ENCODE measurements at places on chromosomes 3 and 15. TPM values are rescaled to one million over a fixed set of nuclear protein-coding genes. Genes with fewer than 3 reads are reported as not detected.

The NME9 gene
- not detected for total RNA-seq

The OXTR gene
- total RNA-seq, result 0.06 TPM

The SLC28A2 gene
- total RNA-seq, result not detected

The PTX3 gene
- total RNA-seq, result 618 TPM

The KLHL40 gene
- not detected for total RNA-seq

The KCNH8 gene
- not detected for total RNA-seq

The PDHB gene
- 55.2 TPM for total RNA-seq

The SMCO1 gene
- not detected for total RNA-seq

The ISG20 gene
- 16.2 TPM for total RNA-seq

The GOLGA8N gene
- total RNA-seq, result 6.9 TPM

The TM4SF18 gene
- 12.3 TPM for total RNA-seq

The PTH1R gene
- total RNA-seq, result 16.3 TPM

The AGBL1 gene
- not detected for total RNA-seq

DNA sequence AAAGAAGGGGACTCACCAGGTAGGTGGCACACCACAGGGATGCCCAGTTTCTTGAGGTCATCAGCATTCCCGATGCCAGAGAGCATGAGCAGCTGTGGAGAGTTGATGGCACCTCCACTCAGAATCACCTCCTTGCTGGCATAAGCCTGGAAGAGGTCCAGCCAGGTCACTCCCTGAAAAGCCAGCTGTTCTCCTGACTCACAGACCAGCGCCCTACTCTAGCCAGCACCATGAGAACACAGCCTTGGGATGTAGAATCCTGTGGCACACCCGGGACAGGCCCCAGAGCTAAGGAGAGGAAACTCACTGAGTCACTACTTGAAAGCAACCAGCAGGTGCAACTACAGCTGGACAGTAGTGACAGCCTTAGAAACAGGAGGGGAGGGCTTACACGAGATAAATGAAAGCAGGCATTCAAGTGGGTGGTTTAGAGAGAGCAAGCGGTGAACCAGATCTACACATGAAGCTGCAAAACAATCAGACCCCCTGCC, 24.5 kb downstream of the CHDH start:
- DNase-seq, result no peak

DNA sequence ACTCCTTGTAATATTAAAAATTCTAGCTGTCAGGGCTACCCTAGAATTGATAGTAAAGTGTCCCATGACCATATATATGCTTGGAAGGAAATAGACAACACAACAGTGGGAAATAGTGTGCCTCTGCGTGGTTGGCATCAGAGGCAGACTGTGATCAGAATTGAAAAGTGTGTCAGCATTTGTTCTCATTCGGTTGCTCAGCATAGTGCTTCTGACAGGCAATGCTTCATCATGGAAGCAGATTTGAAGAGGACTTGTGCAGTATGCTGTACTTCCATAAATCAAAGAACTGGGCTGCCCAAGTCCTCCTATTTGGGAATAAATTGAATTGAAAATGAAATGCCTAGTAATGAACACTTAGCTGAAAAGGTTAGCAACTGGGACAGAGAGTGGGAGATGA, 435.7 kb downstream of the DIPK2A start:
- no peak for DNase-seq

GRCh38 chr3:111352585-111352984, 189.4 kb upstream of the CD96 start:
- DNase-seq, result no peak

DNA sequence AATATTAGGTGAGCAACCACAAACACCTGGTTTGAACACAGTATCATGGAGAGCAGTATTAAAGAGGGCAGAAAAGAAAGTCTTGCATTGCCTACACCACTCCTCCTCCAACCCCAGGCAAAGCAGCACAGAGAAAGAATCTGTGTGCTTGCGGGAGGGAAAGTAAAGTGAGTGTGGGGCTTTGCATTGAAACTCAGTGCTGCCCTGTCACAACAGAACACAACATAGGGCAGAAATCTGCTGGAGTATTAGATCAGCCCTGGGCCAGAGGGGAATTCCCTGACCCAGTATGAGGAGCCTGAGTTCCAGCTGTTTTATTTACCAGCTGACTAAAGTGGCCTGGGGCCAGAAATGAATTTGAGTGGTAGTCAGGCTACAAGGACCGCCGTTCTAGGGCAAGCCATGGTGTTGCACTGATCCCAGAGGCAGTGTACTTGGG, 75.5 kb downstream of the SPATA16 start:
- no peak for DNase-seq

GRCh38 chr3:149579161-149579560, 78.7 kb downstream of the WWTR1 start:
- DNase-seq, result no peak

- no peak for DNase-seq
These were observed 2.2 kb downstream of the SECISBP2L start for GRCh38 chr15:49044002-49044401.

DNA sequence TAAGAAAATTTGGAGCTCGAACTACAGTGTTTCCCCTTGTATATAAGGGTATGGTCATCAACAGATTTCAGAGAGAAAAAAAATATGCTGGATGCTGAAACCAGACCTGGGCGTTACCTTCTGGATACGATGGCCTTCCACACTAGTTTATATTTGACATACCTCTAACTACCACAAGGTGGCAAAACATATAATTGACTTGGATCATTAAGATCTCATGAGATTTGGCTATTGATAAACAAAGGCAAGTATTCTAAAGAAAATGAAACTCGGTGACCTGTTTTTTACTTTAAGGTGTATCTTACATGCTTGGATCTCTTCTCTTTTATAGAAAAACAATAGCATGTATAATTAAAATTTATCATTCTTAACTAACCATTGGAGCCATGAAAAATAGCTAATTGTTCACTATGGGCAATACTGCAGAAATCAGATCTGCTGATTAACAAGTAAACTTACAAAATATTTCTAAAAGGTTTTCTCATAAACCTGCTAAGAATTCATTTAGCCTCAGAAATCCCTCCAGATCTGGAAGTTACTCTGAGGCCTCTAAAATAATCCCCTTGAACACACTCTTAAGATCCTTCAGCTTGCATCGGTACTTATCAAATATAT, 300.6 kb upstream of the KCNH8 start:
- no peak for DNase-seq

GRCh38 chr3:110199588-110199943, 862.2 kb upstream of the DPPA4 start:
- no peak for DNase-seq

GRCh38 chr3:123883111-123883510, 1.0 kb downstream of the MYLK start:
- no peak for DNase-seq

- no peak for DNase-seq
These were observed 885.1 kb downstream of the ZPLD1 start for GRCh38 chr3:103319912-103320311.

DNA sequence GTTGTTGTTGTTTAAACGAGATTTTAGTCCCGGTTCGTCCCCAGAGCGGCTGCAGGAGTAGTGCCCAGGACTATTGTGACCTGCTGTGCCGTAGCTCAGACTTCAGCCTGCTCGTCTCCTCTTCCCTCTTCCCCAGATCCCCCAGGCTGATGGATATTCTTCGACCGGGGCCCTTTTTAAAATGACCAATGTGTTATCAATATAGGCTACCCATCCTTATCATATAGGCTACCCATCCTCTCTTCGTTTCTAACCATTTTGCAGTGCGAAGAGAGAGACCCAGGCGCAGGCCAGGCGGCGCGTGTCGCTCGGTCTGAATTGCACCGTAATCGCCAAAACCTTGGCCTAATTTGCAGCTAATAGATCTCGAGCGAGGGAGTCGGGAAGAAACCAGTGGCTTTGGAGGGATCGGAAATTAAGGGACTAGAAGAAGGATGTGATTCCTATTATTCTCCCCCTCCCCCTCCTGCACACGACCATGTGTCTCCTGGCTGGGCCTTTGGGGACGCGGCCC, 23.0 kb downstream of the NR2F2 start:
- no peak for DNase-seq

DNA sequence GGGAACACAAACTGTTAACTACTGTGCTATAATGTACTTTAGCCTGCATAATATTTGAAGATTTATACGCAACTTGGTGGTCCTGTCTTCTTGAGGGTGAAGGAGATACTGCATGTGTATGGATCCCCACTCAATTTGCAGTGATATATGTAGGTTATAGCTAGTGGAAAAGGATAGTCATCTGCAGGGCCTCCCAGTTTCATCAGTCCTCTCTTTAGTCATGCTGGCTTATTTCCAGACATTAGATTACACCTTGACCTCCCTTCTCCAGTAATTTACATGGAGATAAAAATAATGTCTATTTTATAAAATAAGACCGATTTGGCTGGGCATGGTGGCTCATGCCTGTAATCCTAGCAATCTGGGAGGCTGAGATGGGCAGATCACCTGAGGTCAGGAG, 3.7 kb downstream of the NR1D2 start:
- DNase-seq, result no peak

GRCh38 chr3:159992589-159992988, 4.0 kb downstream of the IL12A start:
- DNase-seq, result no peak

- no peak for DNase-seq
These were observed 8.5 kb downstream of the CDCP1 start for GRCh38 chr3:45137656-45138181.

GRCh38 chr3:37940242-37940908, 50.2 kb upstream of the VILL start:
- no peak for DNase-seq

GRCh38 chr15:40789999-40790398, 16.9 kb upstream of the ZFYVE19 start:
- no peak for DNase-seq

DNA sequence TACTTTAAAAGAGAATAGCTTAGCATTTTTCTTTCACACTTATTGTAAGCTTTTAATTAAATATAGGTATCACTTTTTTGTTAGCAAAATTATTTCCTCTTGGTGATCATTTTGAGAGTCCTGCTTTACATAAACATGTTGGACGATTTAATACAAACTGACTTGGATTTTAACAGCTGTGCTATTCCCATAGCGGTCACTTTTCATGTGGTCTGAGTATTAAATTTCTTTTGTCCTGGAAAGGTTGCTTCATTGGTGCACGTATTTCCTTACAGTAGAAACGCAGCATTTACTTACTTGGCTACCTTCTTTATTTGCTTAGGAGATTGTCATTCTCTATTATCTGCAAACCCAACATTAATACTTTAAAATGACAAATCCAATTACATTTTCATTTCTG, 109.4 kb downstream of the ATG7 start:
- no peak for DNase-seq

GRCh38 chr15:23823508-23823907, 136.4 kb upstream of the NDN start:
- DNase-seq, result no peak

GRCh38 chr15:30030345-30030744, 52.4 kb upstream of the GOLGA8J start:
- no peak for DNase-seq

- DNase-seq, result no peak
These were observed 42.3 kb downstream of the ADCY5 start for GRCh38 chr3:123406598-123406997.

DNA sequence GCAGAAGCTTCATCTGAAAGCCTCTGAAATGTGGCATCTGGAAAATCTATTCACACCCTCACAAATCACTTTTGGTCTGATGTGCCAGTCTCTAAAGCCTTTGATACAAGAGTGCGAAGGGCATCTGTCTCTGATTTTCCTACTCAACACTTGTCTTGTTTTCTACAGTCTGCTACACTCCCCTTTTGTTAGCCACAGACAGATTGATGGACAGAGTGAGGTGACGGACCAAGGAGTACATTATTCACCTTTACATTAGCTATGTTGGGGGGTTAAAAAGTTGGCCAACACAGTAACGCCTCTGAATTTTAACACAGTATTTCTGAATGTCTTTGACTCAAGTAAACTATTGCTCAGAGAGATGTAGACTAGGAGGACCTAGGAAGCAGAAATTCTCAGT, 63.1 kb downstream of the TNIK start:
- DNase-seq, result no peak

GRCh38 chr3:175150812-175151401, 291.8 kb downstream of the NAALADL2 start:
- no peak for DNase-seq

- DNase-seq, result no peak
These were observed 20.6 kb upstream of the PDE8A start for GRCh38 chr15:84961114-84961452.

DNA sequence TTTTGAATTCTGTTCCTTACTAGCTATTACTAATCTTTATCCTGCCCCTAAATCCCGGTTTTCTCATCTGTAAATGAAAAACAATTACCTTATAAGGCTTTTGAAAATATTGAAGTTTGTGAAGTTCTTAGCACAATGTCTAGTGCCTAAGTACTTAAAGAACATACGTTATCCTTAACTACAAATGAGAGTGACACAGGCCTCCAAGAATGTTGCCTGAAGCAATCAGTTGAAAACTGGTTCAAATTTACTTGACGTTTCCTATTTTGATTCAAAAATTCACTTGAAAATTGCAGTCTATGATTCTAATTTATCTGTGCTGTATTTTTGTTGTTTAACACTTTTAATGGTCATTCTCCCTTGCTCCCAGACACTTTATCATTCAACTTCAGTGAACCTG, 3.2 kb downstream of the SENP7 start:
- DNase-seq, result no peak

DNA sequence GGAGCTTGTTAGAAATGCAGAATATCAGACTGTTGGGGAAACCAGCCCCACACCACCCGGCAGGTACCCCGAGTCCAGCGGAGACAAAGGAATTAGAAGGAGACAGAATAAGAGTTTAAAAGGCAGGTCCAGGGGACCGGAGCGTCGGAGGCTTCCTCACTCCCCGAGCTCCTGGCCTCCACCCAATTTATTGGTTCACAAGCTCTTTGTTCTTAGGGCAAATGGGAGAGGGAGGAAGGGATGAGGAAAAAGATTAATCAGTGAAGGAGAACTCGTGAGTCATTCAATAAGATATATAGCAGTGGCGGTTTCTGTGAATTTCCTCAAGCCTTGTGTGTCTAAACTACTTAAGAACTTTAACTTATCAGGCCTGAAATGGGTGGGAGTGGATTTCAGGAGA, 32.1 kb upstream of the WDR72 start:
- no peak for DNase-seq

- DNase-seq, result no peak
These were observed 10.9 kb upstream of the RTP1 start for GRCh38 chr3:187186375-187186774.

GRCh38 chr15:70322051-70322668, 224.4 kb upstream of the TLE3 start:
- DNase-seq, result no peak

DNA sequence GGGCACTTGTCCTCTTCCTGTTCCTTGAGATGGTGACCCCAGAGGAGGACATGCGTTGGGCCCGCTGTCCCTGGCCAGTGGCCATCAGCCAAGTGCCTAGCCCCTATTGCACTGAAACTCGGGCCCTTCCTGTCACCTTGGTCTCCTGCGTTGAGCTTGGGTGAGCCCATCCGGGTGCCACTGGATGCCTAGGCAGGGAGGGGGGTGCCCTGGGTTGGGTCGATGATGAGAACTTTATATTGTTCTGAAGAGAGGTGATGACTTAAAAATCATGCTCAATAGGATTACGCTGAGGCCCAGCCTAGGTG, 221.8 kb downstream of the SNRPN start:
- DNase-seq, result peak; percentile 77

All from mesenteric fat pad (tissue), 1 donor.